Right lung (tissue), 10 donors: ENCODE measurements at places on chromosomes 13 and 19.

DNA sequence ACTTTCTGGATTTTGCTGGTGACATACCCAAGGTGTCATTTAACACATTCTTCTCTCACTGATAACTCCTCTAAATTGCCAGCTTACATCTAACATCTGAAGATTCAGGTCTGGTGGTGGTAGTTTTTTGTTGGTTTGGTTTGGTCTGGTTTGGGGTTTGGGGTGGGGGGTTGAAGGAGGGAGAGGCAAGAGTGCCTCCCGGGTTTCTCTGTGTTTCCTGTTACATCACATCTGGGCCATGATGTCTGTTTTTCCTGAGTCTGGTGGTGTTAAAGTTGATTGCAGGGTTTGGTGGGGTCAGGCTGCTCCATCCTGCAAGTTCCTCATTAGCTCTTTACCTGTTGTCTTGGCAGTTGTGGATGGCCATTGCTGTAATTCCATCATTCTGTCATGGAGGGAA, 155.8 kb upstream of the UBL3 start:
- no peak for DNase-seq

- no peak for DNase-seq
Measured at GRCh38 chr13:91725646-91726045, 327.2 kb downstream of the GPC5 start.

DNA sequence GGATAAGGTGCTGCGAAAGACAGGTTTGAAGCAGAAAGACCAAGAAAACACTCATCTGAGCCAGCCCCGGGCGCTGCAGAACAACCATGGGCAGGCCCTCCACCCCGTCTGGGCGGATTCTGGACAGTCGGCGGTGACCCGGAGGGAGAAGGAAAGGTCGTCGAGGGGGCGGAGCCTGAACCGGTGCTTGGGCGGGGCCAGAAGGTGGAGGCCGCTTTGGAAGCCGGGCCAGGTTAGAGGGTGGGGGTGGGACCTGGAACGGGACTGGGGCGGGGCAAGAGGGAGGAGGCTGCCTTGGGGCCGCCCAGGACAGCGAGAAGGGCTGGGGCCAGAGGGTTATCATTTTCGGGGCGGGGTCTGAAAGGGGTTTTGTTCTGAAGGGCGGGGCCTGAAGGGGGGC, 5.0 kb upstream of the ZNF765 start:
- no peak for DNase-seq

GRCh38 chr13:35599384-35599783, 122.9 kb upstream of the MAB21L1 start:
- DNase-seq: no peak

- no peak for DNase-seq
Measured at GRCh38 chr19:44969437-44969836, 14.3 kb downstream of the CLPTM1 start.

GRCh38 chr13:111423168-111423785, 102.8 kb downstream of the TEX29 start:
- no peak for DNase-seq
